ENCODE measurements at places on chromosomes 2 and 18.
A peak's percentile ranks its signal among the peaks of the same experiment; 100 is the strongest.

DNA sequence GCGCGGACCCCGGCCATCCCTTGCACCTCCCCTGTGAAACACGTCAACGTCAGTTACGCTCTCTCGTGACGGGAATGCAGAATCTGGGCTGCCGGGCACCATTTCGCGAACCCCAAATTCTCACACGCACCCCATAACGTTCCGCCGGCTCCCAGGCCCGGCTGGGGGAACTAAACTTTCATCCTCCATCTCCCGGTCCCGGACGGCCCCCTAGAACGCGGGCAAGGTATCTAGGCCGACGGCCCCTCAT is 544 bp downstream of the DNAJC27 start:
- no peak for DNase-seq

DNA sequence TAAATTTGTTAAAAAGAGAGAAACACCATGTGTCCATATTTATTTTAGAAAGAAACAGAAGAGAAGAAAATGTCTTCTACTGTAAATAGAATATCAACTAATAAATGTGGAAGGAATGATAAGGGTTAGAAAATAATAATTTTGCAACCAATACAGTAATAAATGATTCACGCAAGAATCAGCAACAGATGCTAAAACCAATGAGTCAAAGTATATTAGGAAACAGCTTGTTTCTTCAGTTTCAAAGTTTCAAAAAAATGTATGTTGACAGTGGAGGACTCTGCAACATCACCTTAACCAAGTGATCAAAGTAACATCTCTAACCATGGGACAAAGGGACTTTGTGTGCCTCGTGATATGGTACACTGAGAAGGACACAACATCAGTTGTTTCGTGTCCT is 147.0 kb downstream of the TWIST2 start:
- peak; percentile 39 for DNase-seq

DNA sequence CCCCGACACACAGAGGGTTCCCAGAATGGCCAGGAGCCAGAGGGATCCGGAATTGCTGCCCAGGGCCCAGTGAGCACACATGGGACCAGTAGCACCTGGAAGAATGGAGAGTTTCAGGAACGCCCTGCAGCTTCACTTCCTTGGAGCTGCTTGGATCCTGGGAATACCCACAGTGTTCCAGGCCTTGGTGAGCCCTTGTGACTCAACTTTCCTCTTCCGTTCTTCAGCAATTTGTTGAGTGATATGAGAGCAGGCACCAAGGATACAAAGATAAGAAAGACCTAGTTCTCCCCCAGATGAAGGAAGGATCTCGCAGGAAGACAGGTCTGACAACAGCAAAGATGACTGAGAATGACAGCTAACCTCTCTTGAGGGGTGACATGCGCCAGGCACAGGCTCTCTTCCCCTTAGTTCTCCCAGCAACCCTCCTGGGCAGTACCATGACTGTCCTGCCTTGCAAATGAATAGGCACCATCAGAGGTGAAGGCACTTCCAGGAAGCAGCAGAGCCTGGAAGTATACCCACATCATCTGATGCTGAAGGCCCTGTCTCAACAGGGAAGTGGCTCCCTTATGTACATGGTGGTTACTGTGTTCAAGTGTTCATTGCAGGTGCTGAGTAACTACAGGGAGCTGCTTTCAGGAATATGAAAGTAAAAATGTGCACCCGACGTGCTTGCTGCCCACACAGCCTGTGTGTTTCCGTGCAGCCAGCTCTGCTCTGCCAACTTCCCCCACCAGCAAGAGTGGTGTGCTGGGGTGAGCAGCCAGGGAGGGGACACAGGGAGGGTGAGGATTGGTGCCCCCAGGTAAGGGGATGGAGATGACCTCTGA is 116.2 kb downstream of the STPG4 start:
- no peak for DNase-seq

DNA sequence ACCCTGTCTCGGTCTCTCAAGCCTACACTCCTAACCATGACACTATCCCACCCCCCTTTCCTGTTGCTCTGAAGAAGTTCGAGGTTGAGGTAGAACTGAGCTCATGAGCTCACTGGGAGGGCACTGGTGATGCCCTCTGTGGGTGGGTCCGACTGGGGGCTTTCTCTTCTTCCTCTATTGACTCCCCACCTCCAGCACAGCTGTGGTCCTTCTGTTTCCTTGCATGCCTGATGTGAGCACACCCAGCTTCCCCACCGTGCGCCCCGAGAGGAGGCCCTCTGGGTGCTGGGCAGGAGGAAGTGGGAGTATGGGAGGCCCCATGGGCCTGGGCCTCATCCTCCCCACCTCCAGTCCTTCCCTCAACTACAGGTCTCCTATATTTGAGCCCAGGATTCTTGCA is 20.9 kb downstream of the SPEG start:
- DNase-seq, result no peak

DNA sequence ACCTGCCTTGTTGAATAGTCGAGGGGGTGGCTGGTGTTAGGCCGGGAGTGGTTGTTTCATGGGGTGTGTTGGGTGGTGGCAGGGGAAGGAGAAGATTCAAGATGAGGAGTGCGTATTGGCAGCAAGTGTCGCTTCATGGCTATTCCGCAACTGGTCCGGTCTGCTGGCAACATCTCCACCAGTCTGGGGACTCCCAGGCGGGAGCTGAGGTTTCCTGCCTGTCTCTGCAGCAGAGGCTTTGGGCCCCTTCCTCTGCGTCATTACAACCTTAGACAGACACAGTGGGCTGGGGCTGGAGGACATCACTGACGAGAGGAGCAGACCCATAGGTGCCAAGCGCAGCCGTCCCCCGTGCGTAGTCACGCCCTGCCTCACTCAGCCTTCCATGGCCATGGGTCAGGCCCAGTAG is 64.0 kb upstream of the MCFD2 start:
- no peak for DNase-seq

- DNase-seq, result no peak
Measured at GRCh38 chr2:134218930-134219658, 34.8 kb upstream of the MGAT5 start.
